ENCODE measurements at places on chromosomes 3 and 15.

GRCh38 chr3:59444294-59444671 lies 394.5 kb upstream of the CFAP20DC start:
- DNase-seq, result no peak

GRCh38 chr15:89487791-89488190 lies 8.6 kb downstream of the RHCG start:
- DNase-seq, result no peak

GRCh38 chr15:96586901-96587300 lies 256.4 kb downstream of the NR2F2 start:
- no peak for DNase-seq

GRCh38 chr15:50993598-50993997 lies 85.1 kb downstream of the AP4E1 start:
- DNase-seq, result no peak

DNA sequence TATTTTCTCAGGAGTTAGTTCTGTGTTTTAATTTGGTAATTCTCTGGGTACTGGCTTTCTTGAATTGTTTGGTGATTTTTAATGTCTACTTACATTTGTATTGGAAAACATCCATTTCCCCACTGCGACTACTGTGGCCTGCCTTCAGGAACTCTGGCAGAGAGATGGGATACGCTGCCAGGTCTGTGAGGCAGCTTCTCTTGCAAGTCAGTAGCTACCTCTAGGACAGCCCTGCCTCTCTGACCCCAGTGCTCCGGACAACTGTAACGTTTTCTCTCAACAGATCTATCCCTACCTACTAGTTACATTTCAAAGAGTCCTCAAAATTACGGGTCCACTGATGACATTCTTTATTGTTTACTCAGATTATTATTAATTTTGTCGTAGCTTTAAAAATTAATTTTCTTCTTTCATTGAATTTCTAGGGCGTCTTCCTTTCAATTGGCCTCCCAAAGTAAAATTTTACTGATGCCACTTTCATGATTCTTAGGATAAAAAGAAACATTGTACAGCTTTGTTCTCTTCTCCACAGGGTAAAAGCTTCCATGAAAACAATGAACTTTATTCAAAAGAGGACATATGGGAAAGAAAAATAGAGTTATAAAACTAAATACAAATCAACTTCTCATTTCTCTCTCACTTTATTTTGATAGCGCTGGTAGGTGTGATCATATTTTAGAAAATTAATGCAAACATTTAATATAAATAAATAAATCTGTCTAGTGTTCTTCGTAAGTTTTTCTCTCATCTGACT lies 123.2 kb upstream of the GOLGA8J start:
- DNase-seq, result no peak

GRCh38 chr15:49370782-49371181 lies 52.3 kb upstream of the FGF7 start:
- peak; percentile 5 for DNase-seq

GRCh38 chr15:63530235-63530634 lies 25.8 kb downstream of the USP3 start:
- DNase-seq, result no peak

DNA sequence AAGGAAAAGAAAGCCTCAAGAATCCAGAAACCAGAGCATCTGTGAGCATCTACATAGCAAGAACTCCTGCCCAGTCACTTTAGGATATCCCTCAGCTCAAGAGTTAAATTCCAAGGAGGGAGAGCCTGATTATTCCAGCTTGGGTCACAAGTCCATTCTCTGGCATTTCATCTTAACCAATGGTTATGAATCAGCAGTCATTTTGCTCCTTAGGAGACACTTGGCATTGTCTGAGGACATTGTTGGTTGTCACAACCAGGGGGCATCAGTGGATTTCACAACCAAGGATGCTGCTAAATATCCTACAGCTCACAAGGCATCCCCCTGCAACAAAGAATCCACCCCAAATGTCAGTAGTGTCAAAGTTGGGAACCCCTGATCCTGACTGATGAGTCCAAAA lies 51.0 kb upstream of the LMCD1 start:
- DNase-seq, result no peak

DNA sequence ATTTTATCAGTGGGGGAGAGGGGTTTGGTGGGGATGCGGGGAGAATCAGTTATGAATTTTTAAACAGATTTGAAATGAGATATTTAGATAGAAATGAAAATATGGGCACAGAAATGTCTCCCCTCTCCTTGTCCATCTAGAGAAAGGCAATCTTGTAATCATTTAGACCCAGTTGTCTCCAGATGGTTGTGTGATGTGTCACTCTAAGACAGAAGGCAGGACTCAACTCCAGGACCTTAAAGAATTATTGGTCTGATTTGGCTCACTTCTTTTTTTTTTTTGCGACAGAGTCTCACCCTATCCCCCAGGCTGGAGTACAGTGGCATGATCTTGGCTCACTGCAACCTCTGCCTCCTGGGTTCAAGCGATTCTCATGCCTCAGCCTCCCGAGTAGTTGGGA lies 77.2 kb downstream of the EOMES start:
- no peak for DNase-seq

GRCh38 chr3:47849699-47850563 lies 47.0 kb downstream of the DHX30 start:
- no peak for DNase-seq

GRCh38 chr3:165984589-165984988 lies 147.4 kb upstream of the BCHE start:
- DNase-seq, result no peak

DNA sequence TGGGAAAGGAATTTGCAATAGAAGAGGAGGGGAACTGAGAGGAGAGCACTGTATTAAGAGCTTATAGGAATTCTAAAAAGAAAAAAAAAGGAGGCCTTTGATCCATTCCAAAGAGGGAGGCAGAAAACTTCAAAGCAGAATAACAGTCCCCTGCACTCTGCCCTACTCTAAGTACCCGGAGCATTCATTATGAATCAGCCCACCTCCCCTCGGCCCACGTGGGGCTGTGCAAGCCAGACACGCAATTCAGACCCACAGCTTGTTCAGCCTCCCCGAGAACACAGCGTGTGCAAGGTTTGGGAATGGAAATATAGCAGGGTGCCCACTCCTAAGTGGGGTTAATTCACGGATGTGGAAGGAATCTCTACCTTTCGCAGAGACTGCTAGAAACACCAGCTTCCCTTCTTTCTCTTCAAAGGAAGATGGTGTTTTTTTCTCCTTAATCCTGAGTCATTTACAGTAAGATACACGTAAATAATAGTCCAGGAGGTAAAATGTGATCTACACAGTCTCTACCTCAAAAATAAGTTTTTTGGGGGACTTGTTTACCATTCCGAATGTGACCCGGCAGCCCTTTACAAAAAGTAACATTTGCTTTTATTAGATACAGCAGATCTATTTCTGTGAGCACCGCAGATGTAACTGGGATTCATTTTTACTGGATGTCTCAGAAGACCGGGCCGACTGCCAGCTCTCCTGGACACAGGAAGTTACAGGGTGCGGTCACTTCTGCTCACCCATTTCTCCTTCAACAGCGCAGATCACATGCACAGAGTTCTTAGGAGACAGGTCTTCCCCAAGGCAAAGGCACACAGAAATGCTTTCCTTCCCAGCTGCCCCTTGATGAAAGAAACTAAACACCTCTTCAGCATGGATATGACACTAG lies 768.5 kb upstream of the CFAP20DC start:
- DNase-seq, result no peak

GRCh38 chr15:77988347-77989295 lies 88.9 kb downstream of the TBC1D2B start:
- DNase-seq, result no peak

DNA sequence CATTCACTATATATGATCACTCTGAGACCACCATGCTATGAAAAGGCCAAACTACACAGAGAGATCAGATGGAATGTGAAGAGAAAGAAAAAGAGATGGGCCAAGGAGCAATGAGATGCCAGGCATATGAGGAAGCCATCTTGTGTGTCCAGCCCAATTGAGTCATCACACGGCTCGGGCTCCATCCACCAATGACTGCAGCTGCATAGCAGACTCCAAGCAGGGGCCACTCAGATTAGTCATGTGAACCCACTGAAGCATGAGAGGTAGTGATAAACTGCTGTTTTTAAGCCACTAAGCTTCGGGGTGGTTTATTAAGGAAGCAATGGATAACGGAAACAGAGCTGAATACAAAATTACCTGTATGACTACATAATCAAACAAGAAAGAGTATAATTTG lies 185.9 kb downstream of the SUCLG2 start:
- DNase-seq, result no peak

GRCh38 chr3:8760091-8760490 lies 9.3 kb downstream of the OXTR start:
- no peak for DNase-seq

GRCh38 chr3:69838696-69839515 lies 99.6 kb downstream of the MITF start:
- no peak for DNase-seq

GRCh38 chr15:55007561-55007960 lies 189.2 kb downstream of the RSL24D1 start:
- no peak for DNase-seq

- no peak for DNase-seq
These were observed 26.2 kb downstream of the MINDY4B start for GRCh38 chr3:150878996-150879575.

DNA sequence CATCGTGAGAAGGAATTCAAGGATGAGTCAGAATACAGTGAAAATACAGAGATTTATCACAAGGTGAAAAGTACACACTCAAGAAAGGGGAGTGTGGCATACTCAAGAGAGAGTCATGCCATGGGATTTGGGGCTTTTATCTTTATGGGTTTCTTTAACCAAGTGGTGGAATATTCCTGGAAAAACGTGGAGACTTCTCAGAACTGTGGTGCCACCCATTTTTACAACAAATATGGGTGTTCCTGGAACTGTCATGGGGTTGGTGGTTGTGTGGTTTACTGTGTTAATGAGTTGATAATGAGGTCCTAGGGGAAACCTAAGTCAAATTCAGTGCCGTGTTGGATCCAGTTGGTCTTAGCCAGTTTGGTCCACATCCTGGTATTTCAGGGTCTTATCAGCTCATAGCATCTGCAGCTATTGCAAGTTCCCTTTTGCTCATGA lies 497.2 kb downstream of the GABRG3 start:
- DNase-seq, result no peak

DNA sequence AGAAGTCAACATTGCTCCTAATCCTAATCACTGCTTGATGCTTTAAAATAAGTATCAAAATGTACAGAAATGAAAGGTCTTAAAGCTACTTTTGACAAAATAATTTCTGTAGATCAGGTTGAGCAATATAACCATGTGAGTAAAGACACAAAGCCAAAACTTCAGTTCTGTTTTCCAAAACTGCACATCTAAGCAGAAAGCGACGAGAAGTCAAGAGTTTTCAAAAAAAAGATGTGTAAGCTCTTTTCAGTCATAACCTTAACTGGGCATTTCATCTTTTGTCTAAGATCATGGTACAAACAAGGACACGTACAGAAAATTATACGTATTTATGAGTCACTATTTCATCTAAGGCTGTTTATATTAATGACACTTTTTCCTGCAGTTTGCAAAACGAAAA lies 608.8 kb downstream of the FOXP1 start:
- DNase-seq, result no peak

GRCh38 chr3:66035763-66036477 lies 2.8 kb downstream of the MAGI1 start:
- no peak for DNase-seq

GRCh38 chr3:176469694-176470205 lies 727.5 kb downstream of the TBL1XR1 start:
- DNase-seq, result no peak

- no peak for DNase-seq
These were observed 182.9 kb upstream of the RORA start for GRCh38 chr15:61411902-61412510.

- DNase-seq, result peak; percentile 58
These were observed 359.6 kb downstream of the NTRK3 start for GRCh38 chr15:87896936-87897335.

DNA sequence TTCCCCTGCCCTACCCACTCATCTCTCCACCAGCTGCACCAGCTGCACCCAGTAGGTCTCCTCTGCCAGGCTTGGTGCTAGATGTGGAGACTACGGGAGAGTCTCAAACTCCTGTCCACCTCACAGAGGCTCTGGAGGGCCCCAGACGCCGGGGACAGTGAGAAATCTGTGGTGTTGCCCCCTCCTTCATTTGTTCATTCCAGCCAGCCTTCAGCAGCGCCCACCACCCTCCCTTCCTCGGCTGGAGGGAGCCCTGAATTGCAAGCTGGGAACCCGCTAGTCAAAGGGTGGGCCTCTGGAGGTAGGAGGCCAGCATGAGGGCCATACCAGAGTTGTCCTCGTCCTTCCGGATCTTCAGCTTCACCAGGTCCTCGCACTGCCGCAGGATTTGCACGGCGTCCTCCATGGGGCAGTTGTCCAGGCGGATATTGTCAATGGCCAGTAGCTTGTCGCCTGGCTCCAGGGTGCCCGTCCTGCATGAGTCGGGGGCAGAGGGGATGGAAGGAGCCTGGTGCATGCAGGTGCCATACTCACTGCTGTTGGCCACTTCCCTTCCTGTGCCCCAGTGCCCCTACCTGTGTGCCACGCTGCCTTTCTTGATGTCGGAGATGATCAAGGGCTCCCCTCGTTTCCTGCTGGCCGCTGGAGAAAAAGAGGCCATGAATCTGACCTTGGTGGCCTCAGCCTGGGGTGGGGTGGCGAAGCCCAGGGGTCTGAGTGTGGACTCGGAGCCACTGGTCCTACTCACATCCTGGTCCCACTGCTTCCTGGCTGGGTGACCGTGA lies 29.1 kb downstream of the GRIP2 start:
- no peak for DNase-seq

DNA sequence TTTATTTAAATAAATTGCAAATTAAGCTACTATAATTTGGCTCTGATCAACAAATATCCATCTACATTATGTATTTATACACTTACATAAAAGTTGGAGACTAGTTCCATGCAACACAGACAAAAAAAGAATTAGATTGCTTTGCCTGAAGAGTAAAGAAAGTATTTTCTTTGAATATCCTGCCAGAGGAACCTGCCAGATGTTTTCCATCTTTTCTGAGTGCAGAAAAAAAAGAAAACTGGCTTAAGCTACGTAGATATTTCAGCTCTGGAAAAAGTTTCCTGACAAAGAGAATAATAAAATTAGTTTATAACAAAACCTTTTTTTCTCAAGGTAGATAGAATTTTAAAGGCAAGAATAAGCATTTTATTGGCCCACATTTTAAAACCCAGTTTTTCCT lies 607.5 kb upstream of the NAALADL2 start:
- no peak for DNase-seq

DNA sequence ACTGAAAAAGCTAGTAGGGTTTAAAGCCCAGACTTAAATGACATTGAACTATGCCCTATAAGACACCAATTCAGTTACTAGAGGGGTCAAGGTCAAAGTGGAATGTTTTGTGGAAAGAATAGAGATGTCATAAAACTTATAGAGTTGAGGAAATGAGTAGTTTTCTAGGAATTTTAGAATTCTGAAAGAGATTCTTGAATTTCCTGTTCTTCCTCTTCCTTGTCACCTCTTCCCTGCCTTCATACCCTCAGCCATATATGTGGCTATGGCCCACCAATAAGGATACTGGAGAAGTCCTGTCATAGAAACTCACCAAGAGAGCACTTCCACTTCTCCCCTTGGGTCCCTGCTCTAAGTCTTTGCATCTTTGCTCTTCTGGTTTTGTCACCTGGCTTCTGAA lies 104.9 kb upstream of the TGFBR2 start:
- no peak for DNase-seq

- DNase-seq, result no peak
These were observed 59.4 kb upstream of the CD47 start for GRCh38 chr3:108150200-108150599.

Data from brain (organoid and tissue), 16 donors.